ENCODE measurements at places on chromosomes 3 and 15. TPM values are rescaled to one million over a fixed set of nuclear protein-coding genes. Genes with fewer than 3 reads are reported as not detected.

FOXB1 gene
- not detected for total RNA-seq

CTXN2 gene
- not detected for total RNA-seq

GRCh38 chr3:3689601-3690375 is 109.4 kb upstream of the LRRN1 start:
- no peak for DNase-seq

DNA sequence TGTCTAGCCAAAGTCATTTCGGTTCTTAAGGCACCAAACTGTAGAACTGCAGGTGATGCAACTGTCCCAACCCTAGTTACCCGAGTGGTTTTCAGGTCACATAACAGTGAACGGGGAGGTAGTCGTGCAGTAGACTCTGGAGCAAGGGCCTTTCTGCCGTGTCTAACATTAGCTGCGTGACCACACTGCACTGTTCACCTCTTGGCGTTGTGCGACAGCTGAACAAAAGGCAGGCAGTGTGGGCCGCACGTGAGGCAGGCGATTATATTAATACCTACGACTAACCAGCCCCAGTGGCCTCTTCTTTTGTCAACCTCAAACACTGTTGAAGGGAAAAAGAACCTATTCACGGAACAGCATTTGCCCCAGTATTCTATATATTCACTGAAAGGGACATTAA is 2.8 kb downstream of the LRRN1 start:
- no peak for DNase-seq

- DNase-seq, result no peak
These were observed 2.7 kb upstream of the ARNT2 start for GRCh38 chr15:80401456-80401855.

GRCh38 chr3:159919873-159920272 is 68.8 kb upstream of the IL12A start:
- DNase-seq, result peak; percentile 63

- DNase-seq, result no peak
These were observed 1.9 kb downstream of the P2RY12 start for GRCh38 chr3:151382671-151383070.

DNA sequence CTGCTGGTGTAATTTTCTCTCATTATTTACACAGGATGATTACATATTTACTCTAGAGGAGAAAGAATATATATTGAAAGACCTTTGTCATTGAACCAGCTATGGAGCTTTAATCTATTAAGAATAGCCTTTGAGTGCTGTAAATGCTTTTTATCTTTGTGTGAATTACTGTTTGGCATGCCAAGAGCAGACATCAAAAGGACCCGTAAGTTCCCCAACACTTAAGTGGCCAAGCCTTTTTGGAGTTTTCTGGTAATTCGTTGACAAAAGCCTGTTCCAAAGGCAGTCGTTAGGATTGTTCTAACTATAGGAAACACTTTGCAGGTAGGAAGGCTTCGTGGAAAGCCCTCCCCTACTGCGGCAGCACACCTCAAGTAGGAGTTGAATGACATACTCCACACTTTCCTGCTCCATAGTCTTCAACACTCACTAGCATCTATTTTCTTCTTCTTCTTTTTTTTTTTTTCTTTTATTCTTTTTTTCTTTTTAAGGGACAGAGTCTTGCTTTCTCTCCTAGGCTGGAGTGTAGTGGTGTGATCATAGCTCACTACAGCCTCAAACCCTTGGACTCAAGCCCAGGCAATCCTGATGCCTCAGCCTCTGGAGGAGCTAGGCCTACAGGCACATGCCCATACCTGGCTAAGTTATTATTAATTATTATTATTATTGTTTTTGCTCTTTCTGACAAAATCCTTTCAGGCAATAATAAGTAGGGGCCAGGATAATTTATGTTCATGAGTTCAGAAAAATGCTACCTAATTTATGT is 98.6 kb downstream of the SUCNR1 start:
- peak; percentile 16 for DNase-seq

DNA sequence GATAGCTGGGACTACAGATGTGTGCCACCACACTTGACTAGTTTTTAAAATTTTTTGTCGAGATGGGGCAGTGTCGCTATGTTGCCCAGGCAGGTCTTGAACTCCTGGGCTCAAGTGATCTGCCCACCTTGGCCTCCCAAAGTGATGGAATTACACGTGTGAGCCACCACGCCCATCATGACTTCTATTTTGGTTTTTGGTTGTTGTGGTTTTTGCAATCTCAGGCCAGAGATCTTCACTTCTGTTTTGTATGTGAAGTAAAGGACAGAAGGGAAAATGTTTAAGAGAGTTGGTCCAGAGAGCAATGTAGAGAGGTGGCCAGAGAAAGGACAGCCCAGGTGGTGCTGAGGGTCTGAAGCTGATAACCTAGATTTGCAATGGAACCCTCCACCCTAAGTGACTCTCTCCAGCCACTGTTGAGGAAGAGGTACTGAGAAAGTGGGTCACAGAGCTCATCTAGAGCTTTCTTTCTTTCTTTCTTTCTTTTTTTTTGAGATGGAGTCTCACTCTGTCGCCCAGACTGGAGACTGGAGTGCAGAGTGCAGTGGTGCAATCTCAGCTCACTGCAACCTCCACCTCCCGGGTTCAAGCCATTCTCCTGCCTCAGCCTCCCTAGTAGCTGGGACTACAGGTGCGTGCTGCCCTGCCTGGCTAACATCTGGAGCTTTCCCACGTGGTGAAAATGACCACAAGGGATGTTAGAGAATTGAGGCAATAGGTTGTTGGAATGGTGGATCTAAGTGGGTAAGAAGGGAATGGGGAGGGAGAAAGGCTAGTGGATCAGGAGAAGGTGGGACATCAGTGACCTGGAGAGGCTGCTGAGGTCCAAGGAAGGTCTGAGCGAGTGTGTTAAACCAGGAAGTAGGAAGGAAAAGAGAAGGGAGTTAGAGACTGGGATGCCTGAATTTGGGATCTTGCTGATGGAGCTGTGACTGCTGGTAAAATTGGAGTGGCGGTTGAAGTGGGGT is 22.4 kb upstream of the SEMA4B start:
- DNase-seq, result no peak
